ENCODE measurements at places on chromosomes 1 and 21.

DNA sequence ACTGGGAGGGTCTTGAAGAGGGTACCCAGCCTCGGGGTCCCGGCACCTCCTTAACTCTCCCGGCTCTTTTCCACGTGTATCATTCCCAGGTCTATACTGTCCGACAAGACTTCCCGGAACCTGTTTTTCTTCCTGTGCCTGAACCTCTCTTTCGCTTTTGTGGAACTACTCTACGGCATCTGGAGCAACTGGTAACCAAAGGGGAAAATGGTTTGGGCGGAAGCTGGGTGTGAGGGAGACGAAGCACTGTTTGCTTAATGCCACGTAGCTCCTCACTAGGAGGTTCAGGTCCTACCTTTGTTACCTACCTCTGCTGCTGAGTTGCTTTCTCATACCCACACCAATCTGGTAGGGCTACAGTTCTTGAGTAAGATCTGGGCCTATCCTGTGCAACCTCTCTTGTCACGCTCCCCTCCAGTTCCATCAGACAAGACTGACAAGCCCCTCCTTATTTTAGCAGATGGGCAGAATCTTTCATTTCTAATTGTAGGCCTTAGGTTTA lies 642 bp downstream of the SLC30A7 start:
- DNase-seq = peak; percentile 80

DNA sequence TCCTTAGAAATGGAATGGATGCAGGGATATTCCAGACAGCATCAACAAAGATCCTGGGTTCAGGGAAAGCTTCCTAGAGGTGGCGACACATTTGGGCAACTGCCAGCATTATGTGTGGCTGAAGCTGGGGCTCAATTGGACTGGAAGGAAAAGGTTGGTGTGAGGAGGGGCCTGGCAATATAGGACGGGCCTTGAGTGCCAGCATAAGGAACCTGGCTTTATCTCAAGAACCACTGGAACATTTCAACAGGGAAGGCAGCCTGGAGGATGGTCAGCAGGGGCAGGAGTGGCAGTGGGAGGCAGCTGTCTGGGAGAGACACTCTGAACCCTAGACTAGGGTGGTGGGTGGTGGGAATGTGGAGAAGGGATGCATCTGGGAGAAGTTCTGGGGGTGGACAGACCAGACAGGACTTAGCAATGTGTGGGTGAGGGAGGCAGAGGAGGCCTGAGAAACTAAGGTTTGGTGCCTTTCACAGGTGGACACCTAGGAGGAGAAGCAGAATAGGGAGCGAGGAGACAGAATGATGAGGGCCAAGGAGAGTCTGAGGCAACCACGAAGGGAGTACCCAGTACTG lies 3.5 kb downstream of the SH3BGRL3 start:
- DNase-seq = no peak

- no peak for DNase-seq
Measured at GRCh38 chr1:220565670-220566069, 37.7 kb downstream of the MARK1 start.

DNA sequence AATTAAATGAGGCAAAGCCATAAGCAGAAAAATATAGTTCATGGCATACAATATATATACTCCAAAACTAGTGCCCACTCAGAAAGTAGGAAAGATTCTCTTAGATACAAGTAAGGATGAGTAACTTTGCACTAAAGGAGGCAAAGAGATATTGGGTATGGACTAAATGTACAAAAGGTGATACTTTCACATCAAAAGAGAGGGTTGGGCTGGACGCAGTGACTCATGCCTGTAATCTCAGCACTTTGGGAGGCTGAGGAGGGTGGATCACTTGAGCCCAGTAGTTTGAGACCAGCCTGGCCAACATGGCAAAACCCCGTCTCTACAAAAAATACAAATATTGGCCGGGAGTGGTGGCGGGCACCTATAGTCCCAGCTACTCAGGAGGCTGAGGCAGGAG lies 6.7 kb downstream of the KYAT3 start:
- DNase-seq = peak; percentile 41

DNA sequence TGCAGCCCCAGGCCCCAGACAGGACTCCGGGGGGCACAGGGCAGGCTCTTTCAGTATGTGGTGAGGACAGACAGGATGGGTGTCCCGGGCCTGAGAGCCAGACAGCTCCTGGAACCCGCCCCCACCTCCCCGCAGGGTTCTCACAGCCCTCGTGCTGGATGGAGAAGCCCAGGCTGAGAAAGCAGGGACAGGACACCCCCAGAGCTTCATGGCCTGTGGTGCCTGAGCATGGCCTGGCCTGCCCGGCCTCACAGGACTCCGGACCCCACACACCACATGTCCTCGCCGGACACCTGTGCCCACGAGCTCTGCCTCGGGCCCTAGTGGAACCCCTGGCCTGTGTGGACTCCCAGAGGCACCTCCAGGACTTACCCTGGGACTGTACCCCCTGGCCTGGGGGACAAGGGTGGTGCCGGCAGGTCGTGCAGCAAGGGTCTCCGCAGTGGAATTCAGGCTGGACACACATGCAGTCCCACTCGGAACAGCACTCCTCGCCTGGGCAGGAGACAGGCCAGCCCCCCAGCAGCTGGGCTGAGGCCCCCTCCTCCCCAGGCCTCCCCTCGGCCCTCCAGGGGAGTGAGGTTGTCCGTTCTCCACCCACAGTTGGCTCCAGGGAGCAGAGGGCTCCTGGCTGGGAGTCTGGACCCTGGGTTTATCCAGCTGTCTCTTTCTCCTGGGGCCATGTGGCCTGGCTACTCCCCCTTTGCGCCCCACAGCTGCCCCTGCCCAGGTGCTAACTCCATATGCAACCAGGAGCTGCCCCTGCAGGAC lies 1.2 kb downstream of the TNFRSF18 start:
- no peak for DNase-seq

GRCh38 chr1:32696041-32696440 lies 6.5 kb downstream of the SYNC start:
- DNase-seq = no peak

- no peak for DNase-seq
Measured at GRCh38 chr1:90488451-90488850, 228.7 kb downstream of the BARHL2 start.

DNA sequence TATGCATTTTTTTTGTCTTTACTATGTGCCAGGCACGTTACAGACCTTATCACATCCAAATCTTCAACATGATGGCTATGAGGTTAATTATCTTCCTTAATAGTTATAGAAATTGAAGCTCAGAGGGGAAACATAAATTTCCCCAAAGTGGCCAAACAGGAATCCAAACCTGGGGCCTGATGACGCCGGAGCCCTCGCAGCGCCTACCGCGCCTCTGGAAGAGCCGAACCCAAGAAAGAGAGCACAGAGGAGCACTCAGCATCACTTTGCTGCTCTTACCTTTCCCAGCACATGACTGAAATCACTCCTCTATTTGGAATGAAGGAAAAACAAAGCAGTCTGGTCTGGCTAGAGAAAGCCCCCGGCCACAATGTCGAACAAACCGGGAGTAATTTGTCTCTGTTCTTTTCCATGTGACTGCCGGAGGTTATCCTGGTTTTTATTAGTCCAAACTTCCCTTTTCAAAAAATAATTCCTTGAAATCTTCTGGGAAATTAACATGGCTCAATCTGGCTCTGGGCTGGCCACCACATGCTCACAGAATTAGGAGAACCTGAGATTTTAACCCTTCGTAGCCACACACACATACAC lies 195.5 kb downstream of the ADSS2 start:
- DNase-seq = no peak

GRCh38 chr21:38385427-38386175 lies 112.7 kb downstream of the ERG start:
- no peak for DNase-seq

GRCh38 chr1:61266738-61267137 lies 184.4 kb downstream of the NFIA start:
- peak; percentile 26 for DNase-seq

GRCh38 chr1:116881879-116882520 lies 27.7 kb upstream of the PTGFRN start:
- DNase-seq = peak; percentile 72

DNA sequence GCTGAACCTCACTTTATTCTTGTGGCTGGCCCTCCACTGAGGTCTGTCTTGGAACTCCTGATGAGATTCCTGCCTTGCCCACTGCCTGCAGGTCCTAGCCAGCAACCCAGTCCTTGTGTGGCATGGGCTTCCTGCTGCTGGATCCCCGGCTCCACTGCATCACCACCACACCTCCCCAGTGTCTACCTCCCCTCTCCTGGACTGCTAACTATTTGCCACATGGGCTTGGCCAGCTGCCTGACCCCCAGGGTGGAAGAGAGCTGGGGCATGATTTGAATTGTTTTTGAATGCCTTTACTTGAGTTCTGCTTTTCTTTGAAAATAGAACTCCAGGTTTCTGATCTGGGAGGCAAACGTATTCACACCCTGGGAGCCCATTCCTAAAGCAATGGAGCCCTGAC lies 41.2 kb downstream of the SPAG17 start:
- no peak for DNase-seq

DNA sequence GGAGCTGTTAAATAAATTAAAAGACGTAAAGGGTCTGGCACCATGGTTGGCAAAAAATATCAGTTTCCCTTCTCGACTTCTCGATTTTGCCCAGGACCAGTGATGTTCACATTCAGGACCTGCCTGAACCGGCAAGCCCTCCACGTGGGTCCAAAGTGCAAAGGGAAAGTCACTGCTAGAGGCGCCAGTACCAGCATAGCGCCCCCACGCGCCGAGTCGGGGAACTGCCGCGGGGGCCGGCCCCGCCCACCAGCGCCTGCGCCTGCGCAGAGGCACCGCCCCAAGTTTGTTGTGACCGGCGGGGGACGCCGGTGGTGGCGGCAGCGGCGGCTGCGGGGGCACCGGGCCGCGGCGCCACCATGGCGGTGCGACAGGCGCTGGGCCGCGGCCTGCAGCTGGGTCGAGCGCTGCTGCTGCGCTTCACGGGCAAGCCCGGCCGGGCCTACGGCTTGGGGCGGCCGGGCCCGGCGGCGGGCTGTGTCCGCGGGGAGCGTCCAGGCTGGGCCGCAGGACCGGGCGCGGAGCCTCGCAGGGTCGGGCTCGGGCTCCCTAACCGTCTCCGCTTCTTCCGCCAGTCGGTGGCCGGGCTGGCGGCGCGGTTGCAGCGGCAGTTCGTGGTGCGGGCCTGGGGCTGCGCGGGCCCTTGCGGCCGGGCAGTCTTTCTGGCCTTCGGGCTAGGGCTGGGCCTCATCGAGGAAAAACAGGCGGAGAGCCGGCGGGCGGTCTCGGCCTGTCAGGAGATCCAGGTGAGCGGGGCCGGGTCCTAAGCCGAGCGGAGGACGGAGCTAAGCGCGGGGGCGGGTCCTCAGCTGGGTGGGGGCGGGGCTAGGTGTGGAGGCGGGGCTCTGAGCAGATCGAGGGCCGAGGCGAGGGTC lies at the start of gene PINK1:
Gene PINK1, plus strand, starts transcription at position 269 of the 875 bp plus-strand sequence. Its CDS starts 91 bp downstream, at position 360.
- peak; percentile 84 for DNase-seq

- no peak for DNase-seq
Measured at GRCh38 chr1:232472485-232473041, 157.4 kb downstream of the SIPA1L2 start.

- no peak for DNase-seq
Measured at GRCh38 chr1:159960721-159961381, 6.8 kb upstream of the SLAMF9 start.

GRCh38 chr1:158998037-158998780 lies 11.5 kb upstream of the IFI16 start:
- DNase-seq = peak; percentile 15

DNA sequence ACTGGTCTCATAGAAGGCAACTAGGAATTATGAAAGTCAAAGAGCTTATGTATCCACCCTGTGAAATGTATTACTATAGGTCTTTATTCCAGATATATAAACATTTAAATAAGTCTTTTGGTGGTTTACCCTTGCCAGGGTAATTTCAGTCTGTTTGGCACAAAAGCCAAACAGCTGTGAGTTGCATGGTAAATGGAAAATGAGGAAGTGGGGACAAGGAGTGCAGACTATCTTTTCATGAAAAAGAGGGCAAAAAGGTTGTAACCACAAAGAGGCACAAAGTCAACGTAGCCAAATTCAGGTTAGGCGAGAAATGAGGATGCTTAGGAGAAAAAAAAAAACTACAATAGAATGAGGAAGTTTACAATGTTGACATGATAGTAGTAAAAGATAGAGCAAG lies 492.3 kb upstream of the PRMT6 start:
- DNase-seq = no peak

- peak; percentile 28 for DNase-seq
Measured at GRCh38 chr21:42734323-42734971, 81.0 kb downstream of the PDE9A start.

DNA sequence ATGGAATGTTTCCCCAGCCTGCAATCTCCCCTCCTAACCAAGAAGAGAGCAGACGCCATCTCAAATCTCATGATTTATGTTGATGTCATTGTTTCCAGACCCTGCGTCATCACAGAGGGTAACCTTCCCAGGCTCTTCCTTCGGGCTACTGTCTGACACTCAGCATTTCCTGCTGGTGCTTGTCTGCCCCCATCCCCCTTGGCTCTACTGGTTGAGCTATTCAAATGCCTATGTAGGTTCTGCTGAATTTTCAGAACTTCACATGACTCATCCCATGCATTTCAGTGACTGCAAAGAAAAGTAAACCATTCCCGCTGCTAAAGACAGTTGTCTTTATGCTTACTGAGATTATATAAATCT lies 24.8 kb upstream of the ITPKB start:
- DNase-seq = peak; percentile 47

DNA sequence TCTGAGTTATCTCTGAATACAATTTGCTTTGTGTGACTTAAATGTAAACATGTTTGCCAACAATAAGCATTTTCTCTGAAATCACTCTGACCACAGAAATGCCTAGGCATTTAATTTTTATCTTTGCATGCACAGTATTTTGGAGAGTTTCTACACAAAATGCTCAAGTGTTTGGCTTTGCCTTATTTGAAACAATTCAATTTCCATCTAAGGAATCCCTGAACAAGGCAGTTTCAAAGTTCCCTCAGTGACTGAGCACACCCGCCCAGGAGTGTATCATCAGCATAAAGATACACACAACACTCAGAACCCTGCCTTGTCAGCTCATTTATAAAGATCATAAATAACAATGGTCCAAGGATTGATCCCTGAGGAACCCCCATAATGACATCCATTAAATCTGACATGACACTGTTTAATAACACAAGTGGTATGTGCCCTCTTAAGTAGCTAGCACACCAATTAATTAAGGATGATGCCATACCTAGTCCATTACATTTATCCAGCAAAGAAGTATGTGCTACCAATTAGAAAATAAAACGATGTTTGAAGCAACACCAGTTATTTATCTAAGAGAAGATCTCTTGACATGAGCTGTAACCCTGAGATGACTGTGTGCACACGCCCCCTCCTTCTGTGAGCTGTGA lies 585.8 kb downstream of the ADGRL2 start:
- DNase-seq = no peak

- no peak for DNase-seq
Measured at GRCh38 chr1:239784896-239785295, 306.8 kb upstream of the FMN2 start.

GRCh38 chr1:206079135-206079534 lies 26.2 kb downstream of the RHEX start:
- no peak for DNase-seq

GRCh38 chr1:167095368-167095767 lies 1.5 kb downstream of the STYXL2 start:
- DNase-seq = no peak
